ENCODE measurements at places on chromosomes 4 and X.

DNA sequence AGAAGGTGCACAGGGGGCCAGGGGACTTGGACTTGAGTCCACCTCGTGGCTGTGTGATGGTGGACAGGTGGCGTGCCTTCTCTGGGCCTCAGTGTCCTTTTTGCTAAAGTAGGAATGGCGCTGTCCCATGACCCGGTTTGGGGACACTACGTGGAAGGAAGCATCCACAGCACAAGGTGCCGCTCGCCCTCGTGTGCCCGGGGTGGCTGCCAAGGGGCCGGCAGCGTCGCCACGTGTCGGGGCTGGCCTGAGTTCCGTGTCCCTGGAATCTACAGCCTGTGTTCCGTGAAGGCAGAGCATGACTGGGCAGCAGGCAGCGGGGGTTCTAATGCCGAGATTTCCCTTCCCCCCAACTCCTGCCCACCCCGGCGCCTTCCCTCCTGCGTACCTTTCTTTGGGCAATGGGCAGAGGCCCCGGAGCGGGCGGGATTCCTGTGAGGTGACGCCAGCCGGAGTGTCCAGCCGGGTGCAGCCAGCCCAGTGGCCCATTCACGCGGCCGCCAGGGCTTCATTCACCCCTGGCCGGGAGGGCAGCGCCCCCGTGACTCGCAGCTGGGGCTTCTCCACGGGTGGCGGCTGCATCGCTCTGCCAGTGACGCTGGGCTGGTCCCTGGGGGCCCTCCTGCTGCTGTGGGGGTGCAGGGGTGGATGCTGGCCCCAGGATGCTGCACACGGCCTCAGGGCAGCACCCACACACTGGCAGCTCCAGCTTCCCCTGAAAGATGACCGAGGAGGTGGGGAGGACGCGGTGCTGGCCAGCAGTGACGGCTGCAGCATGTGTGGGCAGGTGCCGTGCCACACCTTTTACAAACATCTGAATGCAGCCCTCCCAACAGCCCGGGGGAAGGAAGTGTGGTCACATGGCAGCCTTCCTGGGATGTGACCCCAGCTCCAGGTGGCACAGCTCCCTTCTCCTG, 21.2 kb downstream of the DOK7 start:
- peak; percentile 48 for DNase-seq

DNA sequence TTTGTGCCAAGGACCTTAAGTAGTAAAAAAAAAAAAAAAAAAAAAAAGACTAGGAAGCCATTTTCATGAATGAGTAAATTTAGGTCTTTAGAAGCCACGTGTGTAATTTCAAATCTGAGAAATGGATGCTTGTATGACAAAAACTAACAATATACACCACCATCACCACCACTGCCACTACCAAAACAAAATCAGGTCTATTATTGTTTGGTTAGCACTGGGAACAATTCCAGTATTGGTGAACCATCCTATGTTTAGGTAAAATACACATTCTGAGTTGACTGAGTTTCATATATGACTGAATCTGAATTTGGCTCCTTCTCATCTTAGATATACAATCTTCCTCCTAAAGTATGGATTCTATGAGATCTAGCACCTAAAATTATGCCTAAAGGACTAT, 8.8 kb upstream of the TMSB4X start:
- no peak for DNase-seq

DNA sequence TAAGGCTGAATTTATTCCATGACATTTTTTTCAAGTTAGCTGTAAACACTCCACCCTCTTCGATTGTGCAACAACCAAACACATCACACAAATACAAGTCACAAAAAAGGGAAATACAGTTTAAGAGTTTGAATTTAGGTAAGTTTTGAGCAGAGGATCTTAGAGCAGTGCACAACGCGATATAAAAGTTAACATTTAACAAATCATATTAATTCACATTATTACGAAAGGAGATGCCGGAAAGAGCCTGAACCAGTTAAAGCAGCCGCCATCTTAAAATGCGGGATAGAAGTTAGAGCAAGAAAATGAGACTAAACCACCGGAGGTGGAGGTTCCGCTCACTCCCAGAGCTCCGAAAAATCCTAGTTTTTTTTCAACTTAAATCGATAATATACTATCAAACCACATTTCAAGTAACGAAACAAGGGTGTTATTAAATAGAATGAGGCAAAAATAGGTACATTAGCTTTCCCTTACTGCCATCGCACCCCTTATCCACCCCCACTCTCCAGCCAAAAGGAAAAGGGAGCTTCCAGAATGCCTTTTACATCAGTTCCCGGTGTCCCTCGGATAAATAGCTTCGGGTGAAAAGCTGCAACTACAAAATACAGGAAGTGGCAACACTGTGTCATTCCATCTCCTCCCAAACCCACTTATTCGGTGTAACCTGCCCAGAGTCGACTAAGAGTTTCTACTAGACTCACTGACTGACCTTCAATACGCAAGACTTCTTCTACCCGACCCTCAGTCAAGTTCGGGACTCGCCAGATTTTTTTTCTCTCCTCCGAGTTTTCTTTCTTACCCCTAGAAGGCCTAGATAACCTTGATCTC, 1.9 kb downstream of the UBE2D3 start:
- no peak for DNase-seq

DNA sequence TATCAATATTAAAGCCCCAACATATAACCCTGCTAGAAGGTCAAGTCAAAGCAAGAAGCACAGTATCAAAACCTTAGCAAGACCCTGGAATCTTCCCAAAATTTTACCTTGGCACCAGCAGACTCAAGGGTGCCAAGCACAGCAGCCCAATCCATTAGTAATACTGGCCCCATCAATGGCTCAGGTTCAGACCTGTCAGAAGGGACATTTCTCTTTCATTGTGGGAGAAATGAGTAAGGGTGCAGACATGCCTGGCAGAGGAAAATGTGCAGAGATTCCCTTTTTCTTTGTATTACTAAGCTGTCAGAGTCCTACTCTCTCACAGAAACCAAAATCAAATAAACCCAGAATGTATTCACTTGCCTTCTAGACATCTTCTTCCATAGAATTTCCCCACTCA, 203.9 kb downstream of the EVC2 start:
- no peak for DNase-seq

DNA sequence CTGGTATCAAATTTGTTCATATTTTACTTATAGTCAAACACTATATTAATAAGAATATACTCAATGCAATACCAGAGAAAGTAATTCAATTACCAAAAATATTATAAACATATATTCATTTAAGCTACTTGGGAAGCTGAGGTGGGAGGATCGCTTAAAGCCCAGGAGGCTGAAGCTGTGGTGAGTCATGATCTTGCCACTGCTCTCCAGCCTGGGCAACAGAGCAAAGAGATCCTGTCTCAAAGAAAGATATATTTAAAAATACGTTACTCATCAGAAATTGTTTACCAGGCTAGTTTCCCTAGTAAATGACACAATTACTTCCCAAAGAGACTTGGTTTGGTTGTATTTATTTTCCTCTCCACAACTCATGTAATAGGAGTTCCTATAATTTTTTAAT, 433.6 kb downstream of the GASK1B start:
- no peak for DNase-seq

- no peak for DNase-seq
These were observed 186.6 kb downstream of the CPEB2 start for GRCh38 chr4:15188605-15189539.

GRCh38 chr4:171793723-171794122, 19.5 kb upstream of the GALNTL6 start:
- no peak for DNase-seq

DNA sequence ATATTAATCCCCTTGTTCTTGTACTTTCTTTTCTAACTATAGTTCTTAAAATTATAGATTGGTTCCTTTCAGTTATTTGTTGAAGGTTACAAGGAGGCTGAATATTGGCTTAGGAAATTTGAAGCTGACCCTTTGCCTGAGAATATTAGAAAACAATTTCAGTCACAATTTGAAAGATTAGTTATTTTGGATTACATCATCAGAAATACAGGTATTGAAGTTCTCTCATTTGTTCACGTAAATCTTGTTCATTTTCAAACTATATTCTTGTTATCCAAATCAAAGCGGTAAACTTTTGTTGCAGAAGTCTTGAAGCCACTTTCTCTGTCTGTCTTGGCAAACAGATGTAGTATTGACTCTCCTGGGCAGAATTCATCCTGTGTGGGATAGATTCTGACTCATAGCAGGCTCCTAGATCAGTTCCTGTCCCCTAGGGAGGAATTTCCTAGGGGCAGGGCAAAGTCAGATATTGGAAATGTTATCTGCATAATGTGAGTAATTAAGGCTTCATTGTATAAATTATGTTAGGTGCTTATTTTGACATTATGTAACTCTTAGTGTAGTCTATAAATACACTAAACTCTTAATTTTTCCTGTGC, 25.2 kb downstream of the PI4K2B start:
- DNase-seq = no peak

DNA sequence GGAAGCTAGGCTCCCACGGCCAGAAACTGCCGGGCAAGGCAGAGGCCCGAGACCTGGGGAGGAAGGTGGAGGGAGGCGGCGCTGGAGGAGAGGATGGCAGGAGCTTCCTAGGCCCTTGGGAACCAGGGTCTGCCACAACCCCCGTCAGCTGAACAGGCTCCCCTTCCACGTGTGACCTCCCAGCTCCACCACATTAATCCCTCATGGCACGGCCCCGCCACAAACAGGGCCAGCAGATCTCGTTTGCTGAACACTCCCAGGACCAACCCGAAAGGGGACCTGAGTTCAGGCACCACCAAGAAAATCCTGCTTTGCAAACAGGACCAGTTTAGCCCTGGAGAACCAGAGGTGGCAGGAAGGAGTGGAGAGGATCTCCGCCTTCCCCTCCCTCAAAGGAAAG, 62.7 kb downstream of the FHDC1 start:
- no peak for DNase-seq

- no peak for DNase-seq
These were observed 52.2 kb downstream of the ANK2 start for GRCh38 chr4:113101669-113102068.

GRCh38 chr4:37905533-37906169, 14.8 kb downstream of the TBC1D1 start:
- no peak for DNase-seq

- no peak for DNase-seq
These were observed 22.6 kb downstream of the L1CAM start for GRCh38 chrX:153863251-153863991.

All from Right ventricle myocardium inferior (tissue), 1 donor.